ENCODE measurements at places on chromosomes 1 and 21.

DNA sequence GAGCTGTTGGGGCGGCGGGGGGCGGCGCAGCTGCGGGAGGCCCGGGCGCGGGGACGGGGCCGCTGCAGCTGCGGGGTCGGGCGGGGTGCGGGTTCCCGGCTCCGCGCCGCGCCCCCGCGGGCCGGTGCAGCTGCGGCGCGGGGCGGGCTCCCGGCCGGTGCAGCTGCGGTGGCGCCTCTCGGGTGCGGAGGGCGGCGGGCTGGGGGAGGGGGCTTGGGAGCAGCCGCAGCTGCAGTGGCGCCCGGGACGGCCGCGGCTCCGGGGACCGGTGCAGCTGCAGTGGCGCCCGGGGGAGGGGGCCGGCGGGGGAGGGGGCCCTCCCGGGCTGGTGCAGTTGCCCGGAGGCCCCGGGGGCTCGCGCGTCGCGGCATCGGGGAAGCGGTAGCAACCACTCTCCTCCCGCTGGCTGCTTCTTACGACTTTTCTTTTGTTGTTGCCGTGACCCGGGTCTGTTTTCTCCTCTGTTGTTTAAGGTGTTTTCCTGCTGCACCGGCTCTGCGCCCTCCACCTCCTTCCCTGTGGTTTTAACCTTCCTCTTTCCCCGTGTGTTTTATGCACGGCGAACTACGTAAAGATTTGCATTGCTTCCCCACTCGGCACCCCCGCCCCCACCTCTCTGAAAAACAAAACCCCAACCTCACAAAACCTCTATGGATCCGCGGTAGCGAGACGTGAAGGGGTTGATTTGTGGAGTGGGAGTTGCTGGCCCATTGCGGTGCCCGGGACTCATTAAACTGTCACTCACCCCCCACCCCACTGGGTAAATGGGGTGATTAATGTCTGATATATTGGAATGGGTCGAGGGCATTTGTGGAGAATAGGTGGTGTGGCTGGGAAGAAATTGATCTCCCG, 1.7 kb upstream of the ZBTB18 start:
- DNase-seq = peak; percentile 50

GRCh38 chr1:16095447-16095846, 22.0 kb upstream of the FAM131C start:
- no peak for DNase-seq

DNA sequence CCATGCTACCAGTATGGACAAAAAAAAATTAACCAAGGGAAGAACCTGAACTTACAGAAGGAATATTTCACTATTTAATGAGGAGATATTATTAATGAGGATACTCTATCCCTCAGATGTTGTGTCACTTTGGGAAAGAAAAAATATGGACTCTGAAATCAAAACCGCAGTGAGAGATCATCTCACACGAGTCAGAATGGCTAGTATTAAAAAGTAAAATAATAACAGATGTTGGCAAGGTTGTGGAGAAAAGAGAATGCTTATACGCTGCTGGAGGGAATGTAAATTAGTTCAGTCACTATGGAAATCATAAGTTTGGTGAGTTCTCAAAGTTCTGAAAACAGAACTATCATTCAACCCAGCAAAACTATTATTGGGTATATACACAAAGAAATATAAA, 30.9 kb downstream of the TNFSF4 start:
- peak; percentile 20 for DNase-seq

DNA sequence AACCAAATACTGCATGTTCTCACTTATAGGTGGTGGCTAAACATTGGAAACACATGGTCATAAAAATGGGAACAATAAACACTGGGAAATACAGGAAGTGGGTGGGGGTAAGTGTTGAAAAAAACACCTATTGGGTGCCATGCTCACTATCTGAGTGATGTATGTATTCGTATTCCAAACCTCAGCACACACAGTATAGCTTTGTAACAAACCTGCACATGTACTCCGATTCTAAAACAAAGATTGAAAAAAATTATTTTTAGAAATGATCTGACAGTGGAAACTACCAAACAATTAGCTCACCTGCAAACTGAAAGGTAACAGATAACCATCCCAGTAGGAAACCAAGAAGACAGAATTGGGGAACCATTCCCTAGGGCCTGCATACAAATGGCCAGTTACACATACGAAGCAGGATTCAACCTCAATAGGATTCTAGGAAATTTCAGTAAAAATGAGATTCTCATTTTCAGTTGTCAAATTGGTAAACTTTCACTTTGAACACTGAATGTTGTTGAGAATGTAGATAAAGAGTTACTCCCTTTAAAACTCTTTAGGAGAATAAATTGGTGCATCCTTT, 88.1 kb upstream of the LRRC8D start:
- DNase-seq = no peak

- DNase-seq = peak; percentile 41
Measured at GRCh38 chr1:202005958-202006357, 4.4 kb upstream of the ELF3 start.

- no peak for DNase-seq
Measured at GRCh38 chr1:40625076-40625475, 40.4 kb downstream of the RIMS3 start.

DNA sequence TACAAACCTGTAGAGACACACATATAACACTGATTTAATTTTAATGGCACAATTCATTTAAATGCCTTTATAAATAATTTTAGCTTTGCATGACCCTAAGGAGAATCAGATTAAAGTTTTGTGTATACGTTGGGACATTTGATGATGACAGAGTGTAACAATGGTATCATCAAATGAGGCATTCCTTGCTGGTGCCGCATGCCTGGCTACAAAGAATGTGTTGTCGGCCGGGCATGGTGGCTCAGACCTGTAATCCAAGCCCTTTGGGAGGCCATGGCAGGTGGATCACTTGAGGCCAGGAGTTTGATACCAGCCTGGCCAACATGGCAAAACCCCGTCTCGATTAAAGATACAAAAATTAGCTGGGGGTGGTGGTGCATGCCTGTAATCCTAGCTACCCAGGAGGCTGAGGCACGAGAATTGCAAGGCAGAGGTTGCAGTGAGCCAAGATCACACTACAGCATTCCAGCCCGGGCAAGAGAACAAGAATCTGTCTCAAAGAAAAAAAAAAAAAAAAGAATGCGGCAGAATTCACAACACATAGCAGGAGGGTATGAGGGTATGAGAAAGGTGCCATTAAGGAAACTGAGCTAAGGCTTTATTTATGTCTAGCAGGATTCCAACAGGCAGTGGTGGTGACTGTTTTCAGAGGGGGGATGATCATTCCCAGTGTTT, 58.9 kb downstream of the PTPN14 start:
- DNase-seq = peak; percentile 42

Measured in fibroblast of skin of right biceps (primary cell).